ENCODE measurements at places on chromosomes 5 and 9.

GRCh38 chr9:99366621-99367020 lies 144.5 kb downstream of the SEC61B start:
- DNase-seq = no peak

GRCh38 chr5:100165309-100165708 lies 369.9 kb upstream of the FAM174A start:
- DNase-seq = no peak

GRCh38 chr9:4281676-4282075 lies 18.2 kb downstream of the GLIS3 start:
- no peak for DNase-seq

DNA sequence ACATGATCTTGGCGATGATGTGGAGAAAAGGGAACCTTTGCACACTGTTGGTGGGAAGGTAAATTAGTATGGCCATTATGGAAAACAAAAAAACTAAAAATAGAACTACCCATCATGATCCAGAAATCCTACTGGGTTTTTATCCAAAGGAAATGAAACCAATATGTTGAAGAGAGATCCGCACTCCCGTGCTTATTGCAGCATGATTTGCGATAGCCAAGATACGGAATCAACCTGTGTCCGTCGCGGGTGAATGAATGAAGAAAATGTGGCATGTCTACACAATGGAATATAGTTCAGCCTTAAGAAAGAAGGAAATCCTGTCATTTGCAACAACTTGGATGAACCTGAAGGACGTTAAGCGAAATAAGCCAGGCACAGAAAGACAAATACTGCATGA lies 84.5 kb downstream of the TTLL11 start:
- no peak for DNase-seq

GRCh38 chr9:86405086-86405491 lies 50.9 kb upstream of the TUT7 start:
- no peak for DNase-seq

- DNase-seq = no peak
These were observed 529.1 kb upstream of the SEMA6A start for GRCh38 chr5:117103703-117104102.

DNA sequence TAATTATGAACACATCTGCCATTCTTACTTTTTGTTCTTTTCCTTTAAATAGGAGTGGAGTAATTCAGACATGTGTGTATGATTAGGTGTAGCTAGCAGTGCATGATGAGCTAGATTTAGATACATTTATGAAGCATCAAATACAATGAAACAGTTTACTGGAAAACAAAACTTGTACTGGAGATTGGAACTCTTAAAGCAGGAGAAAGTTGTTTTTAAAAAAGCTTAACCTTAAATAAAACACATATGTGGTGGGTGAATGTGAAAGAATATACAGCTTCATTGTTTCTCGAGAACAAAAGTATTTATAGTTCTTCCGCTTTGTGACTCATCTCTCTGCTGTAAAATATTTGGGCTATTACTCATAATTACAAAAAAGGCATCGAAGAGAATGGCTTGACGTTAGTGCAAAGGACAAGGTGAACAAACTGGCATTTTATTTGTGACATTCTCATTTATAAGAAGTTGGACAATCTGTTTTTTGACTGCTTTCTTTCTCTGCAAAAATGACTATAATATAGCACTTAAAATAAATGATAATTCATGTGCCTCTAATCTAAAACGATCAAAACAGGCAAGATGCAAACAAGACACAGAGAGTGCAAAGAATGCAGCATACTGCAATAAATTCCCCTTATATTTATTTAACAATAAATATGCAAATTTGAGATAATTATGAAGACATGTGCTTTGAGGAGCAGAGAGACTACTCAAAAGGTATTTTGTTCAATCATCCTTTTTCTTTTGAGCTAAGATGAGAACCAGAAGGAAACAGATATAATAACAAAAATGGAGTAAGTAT lies 478.8 kb downstream of the CETN3 start:
- no peak for DNase-seq

Data from NCI-H446 treated with DMSO at 0.1 percent for 48 hours (cell line).